Esophagus squamous epithelium (tissue), 5 donors: ENCODE measurements at places on chromosomes 5 and 9.

DNA sequence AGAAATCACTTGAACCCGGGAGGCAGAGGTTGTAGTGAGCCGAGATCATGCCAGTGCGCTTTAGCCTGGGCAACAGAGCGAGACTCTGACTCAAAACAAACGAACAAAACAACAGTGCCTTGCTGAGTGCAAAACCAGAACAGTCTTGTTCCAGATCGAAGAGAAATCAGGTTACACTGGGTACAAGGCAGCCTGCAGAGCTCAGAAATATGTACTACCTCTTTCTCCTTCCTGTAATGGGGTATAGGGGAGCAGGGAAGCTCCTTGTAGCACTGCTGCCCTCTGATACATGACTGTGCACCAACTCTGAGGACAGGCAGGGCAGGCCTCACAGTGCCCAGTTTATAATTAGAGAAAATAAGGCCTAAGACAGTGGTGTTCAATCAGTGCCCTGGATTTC, 24.7 kb downstream of the TBC1D2 start:
- DNase-seq: no peak

- DNase-seq: no peak
These were observed 21.3 kb downstream of the PWWP2A start for GRCh38 chr5:160097991-160098390.

- no peak for DNase-seq
These were observed 42.4 kb upstream of the LARP1 start for GRCh38 chr5:154712518-154713437.

GRCh38 chr9:105403552-105404248, 44.1 kb upstream of the FSD1L start:
- DNase-seq: no peak

DNA sequence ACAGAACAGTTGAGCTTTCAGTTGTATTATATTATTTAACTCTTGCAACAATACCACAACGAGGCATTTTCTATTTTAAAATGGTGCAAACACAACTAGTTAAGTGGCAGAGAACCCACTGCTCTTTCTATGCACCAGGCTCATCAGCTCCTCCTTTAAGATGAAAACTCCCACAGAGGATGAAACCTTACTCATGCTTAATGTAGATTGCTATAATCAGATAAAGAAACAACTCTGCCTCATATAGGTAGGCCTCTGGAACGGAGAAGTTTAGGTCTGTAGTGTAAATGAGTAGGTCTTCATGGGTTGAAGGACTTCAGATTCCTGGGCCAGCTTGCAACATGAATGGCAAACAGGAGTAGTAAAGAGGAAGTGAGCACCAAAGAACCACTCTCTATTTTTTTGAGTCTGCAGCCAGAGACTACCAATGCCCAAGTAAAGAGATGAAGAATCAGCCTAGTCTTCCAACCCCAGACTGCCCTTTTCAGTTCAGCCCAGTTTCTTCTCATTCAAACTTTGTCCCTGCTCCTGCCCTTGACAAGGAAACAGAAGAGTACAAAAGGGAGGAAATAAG, 33.9 kb downstream of the HACD4 start:
- no peak for DNase-seq
